ENCODE measurements at places on chromosomes 4 and X.

DNA sequence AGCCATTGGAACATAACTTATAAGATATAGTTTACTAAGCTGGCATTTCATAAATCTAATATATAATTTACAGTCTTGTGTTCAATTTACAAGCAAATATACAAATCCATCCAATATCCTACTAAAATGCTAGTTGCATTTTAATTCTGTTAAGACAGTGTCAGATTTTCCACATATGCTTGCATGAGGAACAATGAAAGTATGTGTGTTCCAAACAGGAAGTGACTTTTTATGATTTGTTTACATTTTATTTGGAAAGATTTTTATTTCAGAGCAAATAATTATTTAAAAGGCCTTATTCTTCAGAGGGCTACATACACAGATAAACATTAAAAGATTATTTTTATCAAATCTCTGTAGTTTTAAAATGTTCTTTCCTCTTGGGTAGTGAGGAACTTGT lies 130.1 kb downstream of the KLHL34 start:
- DNase-seq: no peak

DNA sequence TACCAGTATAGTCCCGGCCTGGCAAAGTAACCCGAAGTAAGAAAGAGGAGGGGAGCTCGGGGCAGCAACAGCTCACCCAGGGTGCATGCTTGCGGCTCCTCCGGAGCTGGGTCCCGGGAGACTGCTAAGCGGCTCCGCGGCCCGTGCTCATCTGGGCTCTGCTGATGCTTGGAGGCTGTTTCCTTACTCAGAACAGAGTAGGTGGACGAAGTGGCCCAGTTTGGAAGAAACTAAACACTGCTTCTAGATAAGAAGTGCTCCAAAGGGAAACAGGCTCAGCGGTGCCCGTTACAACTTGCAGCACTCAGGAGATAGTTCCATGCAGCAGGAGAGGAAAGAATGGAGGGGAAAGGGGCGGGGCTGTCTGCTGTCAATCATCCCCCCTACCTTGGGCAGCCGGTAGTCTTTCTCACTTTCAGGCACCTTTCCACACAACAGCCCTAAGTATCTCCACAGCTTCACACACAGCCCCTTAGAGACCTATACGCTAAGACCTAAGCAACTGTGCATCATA lies at the start of gene COL4A6:
Gene COL4A6, minus strand, starts transcription at position 313 of the 514 bp plus-strand sequence. Its CDS starts 226 bp downstream, at position 87.
- DNase-seq: no peak

- DNase-seq: no peak
These were observed 26.3 kb downstream of the FGFBP1 start for GRCh38 chr4:15912236-15912635.

DNA sequence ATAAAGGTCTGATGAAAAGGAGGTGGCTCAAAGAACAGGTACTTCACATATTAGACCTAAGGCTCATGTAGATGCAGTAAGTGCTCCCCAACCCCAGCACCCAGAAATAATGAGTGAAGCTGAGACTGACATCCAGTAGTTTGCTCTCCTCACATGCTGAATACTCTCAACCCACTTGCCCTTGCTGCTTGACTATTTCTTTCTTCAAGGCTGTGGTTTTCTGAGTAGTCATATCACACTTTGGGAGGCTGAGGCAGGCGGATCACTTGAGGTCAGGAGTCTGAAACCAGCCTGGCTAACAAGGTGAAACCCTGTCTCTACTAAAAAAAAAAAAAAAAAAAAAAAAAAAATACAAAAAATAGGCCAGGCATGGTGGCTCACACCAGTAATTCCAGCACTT lies 51.5 kb upstream of the PRPS1 start:
- no peak for DNase-seq

DNA sequence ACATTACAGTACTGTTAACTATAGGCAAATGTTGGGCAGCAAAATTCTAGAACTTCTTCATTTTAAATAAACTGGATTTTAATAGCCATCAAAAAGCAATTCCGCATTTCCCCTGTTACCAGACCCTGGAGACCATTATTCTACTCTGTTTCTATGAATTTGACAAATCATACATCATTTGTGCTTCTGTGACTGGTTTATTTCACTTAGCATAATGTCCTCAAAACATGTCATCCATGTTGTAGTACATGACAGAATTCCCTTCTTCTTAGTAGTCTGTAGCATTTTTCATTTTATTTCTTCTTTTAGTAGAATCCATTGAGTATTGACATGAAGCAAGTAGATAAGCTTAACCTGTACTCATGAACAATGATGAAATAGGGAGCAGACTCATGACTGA lies 59.4 kb upstream of the PPP4R3C start:
- no peak for DNase-seq
